ENCODE measurements at places on chromosomes 5 and 9.

- DNase-seq = no peak
Observed at GRCh38 chr5:12292610-12293204, 388.5 kb upstream of the CTNND2 start.

DNA sequence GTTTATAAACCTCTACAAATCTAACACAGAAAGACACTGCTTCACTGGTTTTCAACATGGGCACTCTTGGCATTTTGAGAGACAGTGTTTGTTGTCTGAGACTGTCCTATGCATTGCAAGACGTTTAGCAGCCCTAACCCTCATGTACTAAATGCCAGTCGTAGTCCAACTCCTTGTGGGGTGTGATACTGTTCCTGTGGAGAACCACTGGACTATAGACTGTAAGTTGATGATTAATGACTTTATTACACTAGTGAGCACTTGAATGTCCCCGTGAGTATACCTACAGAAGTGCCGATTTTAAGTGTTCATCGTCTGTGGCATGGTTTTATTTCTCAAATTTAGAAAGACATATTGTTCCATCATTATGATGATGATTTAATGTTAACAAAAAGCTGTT lies 46.2 kb downstream of the RECK start:
- DNase-seq = no peak

DNA sequence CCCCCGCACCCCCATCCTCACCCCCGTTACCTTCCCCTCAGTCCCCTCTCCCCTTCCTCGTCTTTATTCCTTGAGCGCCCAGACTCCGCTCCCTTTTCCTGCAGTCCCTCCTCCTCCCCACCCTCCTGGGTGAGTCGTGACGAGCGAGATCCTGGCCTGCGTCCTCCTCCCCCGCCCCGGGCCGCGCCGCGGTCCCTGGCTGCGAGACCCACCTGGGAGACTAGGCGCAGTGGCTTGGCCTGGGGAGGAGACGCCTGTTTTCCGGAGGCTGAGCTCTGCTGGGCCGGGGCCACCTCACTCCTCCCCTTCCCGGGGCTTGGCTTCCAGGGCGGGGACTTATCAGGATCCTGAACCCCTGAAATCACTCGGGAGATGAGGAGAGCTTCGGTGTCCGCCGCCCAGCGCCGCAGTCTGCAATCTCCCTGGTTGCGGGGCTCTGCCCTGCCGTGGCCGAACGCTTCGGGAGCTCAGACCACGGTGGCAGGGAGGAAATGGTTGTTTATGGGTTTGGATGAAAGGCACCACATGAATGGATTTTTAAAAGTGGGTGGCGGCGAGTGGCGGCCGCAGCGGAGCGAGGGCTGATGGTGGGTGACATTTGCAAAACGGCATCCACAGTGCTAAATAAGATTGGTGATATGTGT lies 984 bp downstream of the STXBP1 start:
- peak; percentile 35 for DNase-seq

DNA sequence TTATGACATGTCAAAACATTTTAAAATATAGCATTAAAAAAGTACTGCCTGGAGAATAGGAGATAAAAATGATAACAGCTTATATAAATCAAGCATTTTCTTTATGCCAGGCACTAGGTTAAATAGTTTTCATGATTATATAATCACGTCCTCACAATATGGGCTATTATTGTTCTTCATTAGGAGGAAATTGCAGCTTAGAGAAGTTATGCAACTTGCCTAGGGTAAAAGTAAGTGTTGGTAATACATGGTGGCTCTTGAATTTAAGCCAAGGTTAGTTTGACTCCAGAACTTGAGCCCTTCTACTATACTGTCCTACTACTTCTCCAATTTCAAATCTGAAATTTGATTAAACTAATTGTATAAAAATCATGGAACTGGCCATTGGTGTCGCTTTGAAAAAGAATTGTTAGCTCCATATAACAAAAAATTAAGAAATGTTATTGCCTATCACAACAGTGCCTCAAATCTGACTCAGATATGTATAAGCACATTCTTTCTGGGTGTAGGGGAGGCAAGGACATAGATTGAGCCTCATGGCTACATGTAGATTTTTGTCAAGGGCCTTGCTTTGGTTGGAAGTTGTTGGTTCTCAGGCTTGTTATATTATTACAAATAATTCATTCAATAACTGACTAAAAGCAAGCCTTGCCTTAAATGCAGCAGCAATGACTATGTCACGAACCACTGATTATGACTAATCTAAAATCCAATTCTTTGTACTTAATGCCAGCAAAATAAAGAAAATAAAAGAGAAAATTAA lies 223.5 kb upstream of the DAB2 start:
- no peak for DNase-seq

DNA sequence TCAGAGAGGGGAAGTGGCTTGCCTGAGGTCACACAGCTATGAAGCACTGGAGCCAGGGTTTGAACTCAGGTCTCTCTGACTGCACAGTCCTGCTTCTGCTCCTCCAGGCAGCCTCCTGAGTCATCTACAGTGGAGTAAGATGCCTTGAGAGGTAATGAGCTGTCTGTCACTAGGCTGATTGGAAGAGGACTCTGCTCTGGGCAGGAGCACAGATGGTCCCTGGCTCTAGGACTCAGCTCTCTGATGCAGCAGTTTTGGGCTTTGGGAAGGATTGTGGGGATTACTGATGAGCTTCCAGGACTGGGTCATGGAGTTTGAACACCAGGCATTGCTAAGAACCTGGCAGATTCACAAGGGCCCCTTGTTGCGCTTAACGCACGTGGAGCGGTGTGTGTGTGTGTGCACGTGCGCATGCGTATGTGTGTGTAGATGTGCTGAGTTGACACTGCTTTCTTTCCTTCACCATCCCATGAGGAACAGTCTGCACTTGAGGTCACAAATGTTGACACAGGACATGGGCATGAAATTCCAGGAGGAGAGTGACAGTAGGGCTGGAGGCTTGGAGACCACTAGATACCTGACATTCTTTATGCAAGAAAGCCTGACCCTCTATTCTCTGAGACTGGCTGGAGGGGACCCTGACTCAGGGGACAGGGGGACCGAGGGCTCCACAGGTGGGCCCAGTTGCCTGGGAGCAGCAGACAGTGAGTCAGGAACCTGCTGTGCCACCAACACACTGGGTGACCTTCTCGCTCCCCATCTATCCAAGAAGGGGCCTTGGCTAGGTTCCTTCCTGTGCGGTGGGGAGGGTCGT lies 170.5 kb downstream of the RGS3 start:
- no peak for DNase-seq

- DNase-seq = no peak
Observed at GRCh38 chr9:135818718-135819475, 88.4 kb downstream of the CAMSAP1 start.

GRCh38 chr5:166724284-166724683 lies 1567.2 kb upstream of the WWC1 start:
- no peak for DNase-seq

DNA sequence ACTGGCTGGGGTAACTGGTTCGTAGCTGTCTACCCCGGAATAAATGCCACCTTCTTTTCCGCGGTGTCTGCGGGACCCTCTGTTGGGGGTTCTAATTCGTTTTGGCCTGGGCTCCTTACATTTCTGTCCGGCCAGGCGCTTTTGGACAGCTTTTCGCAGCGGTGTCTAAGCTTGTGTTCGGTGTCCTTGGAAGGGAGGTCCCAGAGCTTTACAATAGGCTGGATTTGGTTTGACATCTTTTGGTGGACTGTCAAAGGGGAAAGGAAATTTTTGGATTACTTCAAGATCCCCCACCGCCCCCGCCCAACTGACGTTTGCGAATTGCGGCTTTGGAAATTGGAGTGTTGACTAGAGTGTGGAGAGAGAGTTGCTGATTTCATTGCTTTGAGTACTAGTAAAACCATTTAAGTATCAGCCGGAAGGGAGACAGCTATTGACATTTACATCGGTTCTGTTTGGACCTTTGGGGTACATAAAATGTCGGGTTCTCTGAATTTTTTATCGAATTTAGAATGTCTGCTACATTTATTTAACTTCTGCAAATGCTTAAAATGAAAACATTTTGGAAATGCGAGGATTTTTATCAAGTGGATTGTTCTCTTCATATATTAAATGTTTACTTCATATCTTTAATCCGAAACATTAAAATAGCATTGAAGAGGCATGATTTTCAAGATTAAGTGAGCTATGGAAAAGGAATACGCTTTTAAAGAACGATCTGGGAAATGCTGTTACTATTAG lies 4.7 kb upstream of the PURA start:
- DNase-seq = no peak

DNA sequence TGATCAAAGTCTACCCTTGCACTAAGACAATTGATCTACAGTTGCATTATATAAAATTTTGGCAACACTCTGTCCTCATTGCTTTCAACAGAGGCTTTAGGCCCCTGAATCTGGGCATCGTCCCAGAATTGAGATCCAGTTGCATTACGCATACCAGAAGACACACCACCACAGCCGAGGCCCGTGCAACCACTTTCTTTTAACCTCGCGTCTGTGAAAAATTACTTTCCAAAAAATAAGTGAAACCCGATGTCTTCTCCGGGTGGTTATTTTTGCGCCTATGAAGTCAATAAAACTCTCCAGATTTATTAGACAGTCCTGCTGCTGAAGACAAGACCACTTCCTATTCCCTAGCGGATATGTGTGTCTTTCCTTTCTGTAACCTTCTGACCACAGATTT lies 52.1 kb upstream of the NFIB start:
- no peak for DNase-seq

GRCh38 chr9:137403269-137403668 lies 19.7 kb downstream of the EXD3 start:
- DNase-seq = no peak

- DNase-seq = no peak
Observed at GRCh38 chr9:13811876-13812275, 502.1 kb downstream of the NFIB start.

DNA sequence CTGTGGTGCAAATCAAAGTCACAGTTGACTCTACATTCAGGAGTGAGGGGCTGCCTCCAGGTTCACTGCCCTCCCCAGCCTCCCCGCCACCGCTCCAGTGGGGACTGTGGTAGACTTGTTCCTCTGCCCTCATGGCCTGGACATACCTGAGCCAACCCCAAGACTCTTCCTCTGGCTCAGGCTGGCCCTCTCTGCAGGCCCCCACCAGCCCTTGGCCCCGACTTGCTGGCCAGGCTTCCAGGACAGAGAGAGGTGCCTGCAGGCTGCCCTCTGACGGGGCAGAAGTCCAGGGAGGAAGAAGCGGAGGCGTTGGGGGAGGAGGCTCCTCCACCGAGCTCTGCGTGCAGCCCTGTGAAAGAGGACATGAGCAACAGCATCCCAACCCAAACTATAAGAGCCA lies 2.8 kb upstream of the SARDH start:
- DNase-seq = no peak

- DNase-seq = no peak
Observed at GRCh38 chr5:7597059-7597642, 201.2 kb downstream of the ADCY2 start.

GRCh38 chr5:172973931-172974330 lies 9.6 kb upstream of the ATP6V0E1 start:
- no peak for DNase-seq
